ENCODE measurements at places on chromosomes 5 and 9.

DNA sequence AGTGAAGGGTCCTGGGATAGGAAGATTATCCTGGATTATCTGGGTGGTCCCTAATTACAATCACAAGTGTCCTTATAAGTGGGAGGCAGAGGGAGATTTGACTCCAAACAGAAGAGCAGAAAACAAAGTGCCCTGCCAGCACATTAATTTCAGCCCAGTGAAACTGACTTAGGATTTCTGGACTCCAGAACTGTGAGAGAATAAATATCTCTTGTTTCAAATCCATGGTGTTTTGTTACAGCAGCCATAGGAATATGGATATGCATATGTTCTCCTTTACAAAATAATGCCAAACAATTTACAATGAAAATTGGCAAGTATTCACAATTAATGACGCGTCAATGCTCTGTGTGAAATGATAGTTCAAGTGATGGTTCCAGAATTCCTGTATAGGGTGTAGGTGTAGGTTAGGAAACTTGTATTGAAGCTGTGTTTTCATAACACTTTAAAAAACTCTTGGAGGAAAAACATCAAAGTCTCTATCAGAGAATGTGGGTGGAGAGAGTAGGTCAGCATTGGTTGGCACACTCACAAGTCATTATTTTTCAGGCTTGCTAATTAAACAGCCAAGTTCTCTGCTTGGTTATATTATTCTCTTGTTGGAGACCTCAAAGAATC lies 19.9 kb upstream of the PLPP1 start:
- no peak for DNase-seq

DNA sequence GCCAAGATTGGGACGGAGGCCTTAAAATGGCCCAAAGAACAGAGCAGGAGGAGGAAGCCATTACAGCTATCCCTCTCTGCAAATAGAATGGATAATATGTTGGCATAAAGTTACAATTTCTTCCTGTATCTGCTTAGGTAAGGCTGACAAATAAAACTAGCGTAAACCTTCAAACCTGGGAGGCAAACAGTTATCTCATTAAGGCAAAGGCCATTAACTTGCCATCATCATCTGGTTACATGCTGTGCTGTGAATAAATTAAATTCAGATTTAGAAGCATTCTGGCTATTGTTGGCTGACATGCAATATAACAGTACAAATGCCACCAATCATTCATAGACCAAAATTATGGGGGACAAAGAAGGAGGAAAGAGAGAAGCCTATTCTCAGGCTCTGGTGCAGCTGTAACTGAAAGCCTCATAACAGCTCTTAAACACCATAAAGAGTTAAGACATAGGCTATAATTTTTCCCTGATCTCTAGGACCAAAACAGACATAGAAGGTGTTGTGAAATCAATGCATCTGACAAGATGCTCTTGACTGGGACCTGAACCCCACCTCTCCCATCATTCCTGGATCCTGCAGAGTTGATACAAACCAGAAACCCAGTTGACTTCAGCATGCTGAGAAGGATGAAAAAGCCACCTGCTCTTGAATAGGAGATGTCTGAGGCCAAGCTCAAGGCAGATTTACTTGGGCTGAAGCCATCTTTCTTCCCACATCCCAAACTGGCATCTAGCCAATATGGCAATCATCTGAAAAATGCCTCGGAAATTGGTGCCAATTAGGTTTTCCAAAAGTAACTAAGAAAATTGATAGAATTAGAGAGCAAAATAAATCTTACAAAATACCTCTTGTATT lies 62.5 kb downstream of the PLCXD3 start:
- DNase-seq, result no peak

DNA sequence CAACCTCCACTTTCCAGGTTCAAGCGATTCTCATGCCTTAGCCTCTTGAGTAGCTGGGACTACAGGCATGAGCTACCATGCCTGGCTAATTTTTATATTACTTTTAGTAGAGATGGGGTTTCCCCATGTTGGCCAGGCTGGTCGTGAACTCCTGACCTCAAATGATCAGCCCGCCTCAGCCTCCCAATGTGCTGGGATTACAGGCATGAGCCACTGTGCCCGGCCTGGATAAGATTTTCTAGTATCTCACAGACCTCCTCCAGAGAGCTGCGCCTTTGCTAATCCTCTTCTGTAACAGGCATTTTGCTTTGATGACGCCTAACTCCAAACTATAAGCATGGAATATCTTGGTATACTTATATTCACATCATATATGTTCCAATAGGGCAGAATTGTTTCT lies 99.4 kb downstream of the FSTL4 start:
- DNase-seq, result no peak

- no peak for DNase-seq
Measured at GRCh38 chr5:43149231-43149630, 28.5 kb downstream of the ZNF131 start.

GRCh38 chr9:15180124-15180523 lies 126.9 kb downstream of the TTC39B start:
- no peak for DNase-seq

DNA sequence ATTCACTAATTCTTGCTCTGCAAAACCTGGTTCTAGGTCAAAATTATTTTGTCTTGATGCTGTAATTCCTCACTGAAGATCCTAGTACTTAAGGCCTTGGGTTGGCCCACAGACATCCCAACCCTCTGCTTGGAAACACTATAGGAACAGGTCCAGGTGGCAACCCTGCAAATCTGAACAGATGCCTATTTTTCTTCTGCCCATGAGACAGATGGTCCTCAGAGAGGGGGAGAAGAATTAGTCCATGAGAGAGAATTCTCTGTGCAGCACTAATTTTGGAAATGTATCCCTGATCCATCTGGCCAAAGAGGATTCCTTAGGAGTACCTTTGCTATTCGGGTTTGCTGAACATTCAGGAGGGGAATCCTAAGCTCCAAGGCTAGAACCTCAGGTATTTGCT lies 156.3 kb downstream of the ELAVL2 start:
- DNase-seq, result no peak

DNA sequence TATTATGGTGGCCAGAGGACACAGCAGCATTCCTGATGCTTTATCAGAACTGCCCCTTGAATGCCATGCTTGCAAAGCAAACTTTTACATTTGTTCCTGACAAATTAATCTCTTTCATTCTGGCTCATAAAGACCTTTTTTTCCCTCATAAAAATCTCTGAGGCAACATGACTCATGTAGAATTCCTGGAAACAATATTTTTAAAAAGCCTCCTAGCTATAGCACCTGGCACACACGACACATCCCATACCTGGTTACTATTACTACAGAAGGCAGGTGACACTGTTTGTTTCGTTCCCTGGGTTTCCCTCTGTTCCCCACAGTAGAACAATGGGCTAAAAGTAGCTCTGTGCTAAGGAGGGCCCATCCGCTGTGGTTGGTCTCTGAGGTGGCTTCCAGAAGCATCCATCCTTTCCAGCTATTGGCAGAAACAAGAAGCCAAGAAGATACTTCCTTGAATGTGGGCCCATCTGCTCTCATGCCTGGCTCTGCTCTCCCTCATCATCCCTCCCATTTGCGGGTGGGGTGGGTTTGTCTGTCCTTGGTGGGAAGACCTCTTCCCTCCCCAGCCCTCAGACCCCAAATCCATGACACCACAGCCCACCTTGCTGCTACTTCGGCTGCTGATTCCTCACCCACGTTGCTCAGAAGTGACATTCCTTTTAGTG lies 59.1 kb downstream of the GALNT12 start:
- no peak for DNase-seq

DNA sequence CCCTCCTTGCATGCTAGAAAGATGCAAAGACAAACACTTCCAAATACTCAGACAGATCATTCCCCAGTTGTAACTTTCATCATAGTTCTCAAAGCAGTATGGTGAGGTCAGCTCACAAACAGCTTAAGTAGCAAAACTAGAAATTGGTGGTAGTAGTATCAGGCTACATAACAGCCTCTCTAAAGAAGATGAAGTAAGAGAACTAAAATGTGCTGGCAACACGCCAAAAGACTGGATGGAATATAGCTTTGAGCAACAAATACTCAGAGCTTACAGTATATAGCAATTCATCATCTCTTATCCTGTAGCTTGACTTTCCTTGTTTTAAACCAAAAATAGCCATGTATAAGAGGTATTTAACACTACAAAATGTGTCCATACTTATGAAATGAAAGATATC lies 7.5 kb downstream of the PFDN1 start:
- DNase-seq, result no peak

DNA sequence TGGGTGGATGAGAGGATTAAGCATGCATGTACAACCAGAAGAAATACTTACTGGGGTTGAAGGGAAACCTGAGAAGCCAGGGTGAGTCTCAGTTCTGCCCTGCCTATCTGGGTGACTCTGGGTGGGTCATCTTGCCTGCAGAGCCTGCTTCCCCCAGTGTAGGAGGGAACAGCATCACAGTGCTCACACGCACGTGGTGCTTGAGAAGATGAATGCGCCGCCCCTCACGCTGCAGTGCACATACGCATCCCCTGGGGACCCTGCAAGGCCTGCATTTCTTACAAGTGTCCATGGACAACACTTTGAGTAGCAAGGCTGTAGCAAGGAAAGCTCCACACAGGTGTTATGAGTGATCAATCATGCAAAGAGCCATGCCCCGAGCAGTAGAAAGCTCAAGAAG lies 18.7 kb upstream of the GABBR2 start:
- no peak for DNase-seq

- DNase-seq, result no peak
Measured at GRCh38 chr5:50969151-50970031, 303.0 kb downstream of the PARP8 start.

GRCh38 chr5:133610489-133611356 lies 1.6 kb downstream of the FSTL4 start:
- no peak for DNase-seq

DNA sequence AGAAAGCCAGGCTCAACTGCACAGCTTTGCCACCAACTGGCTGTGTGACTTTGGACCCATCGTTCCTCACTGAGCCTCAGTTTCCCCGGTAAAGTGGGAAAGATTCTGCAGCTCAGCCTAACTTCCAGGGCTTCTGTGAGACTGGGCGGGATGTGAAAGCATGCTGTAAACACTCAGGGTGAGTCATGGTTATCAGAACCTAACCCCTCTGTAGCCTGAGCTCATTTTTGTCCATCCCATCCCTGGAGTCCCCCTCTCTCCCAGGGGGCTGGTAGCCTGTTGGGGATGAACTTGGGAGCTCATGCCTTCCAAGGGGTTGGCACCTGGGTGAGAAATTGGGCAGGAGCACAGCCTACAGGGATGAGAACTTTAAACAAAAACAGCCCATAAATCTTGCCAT lies 2.3 kb downstream of the CCDC69 start:
- no peak for DNase-seq

- no peak for DNase-seq
Measured at GRCh38 chr9:87831159-87831558, 51.5 kb upstream of the SPATA31E1 start.

GRCh38 chr5:112239996-112240395 lies 179.1 kb downstream of the EPB41L4A start:
- DNase-seq, result no peak

GRCh38 chr5:138316355-138316754 lies 15.2 kb downstream of the CDC25C start:
- DNase-seq, result no peak

DNA sequence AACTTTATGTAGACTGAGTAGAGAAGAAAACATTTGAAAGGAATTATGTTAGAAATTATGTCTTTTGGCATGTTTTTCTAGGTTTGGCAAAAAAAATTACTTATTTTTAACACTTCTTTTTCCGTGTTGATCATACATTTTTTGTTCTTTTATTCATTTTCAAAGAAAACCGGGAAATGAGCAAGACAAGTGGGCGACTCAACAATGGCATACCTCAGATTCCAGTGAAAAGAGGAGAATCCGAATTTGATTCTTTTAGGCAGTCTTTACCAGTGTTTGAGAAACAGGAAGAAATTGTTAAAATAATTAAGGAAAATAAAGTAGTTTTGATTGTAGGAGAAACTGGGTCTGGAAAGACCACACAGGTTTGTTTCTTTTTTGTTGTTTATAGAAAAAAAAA lies 12.9 kb downstream of the YTHDC2 start:
- DNase-seq, result no peak

DNA sequence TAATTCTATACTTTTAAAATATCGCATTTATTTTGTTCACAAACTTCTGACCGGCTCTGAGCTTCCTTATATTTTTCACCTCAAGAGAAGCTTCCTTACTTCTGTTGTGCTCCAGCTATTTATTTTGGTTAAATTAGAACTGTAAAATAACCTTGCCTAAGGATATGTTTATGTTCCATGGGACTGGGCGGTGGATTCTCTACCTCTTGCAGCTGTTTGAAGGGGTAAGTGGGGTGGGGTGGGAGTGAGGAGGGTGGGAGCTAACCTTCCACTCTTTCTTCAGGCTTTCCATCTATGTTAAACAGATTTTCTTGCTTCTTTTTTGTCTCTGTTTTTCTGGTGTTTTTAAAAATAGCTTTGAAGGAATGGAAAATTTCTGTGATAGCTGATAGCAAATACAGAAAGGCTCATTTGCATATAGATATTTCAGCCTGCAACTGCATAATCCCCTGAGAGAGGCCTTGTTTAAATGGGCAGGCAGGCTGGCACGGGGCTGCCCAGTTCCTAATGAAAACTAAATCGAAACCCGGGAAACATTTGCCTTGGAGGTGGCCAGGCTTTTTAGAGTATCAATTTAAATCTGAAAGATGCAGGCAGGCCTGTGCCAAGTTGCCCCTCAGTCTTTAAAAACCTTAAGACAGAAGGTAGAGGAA lies 122.1 kb upstream of the DMAC1 start:
- DNase-seq, result no peak

DNA sequence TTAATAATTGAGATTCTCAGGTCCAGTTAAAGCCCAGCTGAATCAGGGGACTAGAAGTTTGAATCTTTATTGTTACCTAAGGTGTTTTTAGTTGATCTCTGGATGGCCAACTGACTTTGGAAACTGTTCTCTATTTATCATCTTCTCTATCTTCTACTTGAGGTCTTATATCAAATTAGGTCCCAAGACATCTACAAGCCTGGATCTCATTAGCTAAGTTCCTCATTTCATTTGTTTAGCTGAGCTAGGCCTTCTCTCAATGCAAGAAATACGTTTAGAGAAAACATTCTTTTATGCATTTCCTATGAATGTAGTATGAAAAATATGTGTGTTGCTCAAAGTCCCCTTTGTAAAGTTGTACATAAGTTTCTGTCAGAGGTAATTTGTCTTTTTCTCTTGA lies 196.6 kb downstream of the PTTG1 start:
- DNase-seq, result no peak

All from activated T-helper 1 cell treated with anti-CD3 and anti-CD28 coated beads, Interleukin-2, amount 50 U/mL, for 16 hours (primary cell).